ENCODE measurements at places on chromosomes 7 and 10.

DNA sequence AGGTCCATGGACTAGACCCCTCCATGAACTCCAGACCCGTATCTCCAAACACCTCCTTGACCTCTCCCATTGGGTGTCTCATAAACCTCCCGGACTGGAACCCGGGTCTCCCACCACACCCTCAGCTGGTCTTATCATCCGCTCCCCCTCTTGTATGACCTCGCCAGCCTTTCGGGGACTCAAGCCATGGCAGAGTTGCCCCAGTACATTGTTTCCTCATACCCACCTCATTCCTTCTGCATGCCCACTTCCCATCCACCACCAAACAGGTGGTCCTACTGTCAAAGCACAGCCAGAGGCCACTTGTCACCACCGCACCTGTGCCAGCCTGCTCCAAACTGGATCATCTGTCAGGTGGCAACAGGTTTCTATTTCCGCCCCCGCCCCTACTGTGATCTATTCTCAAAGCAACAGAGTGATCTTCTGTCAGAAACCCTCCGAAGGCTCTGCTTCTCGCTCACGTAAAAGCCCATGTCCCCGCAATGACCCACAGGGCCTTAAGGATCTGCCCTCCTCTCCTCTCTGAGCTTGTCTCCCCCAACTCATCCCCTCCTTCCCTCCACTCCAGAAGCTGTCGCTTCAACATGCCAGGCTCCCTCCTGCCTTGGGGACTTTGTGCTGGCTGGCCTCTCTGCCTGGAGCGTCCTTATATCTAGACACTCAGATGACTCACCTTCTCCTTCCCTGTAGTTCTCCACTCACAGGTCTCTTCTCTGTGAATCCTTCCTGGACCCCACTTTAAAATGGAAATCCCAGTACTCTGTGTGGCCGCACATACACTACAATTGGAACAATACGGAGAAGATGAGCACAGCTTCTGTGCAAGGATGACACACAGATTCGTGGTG is 22.8 kb upstream of the PRKAG2 start:
- no peak for DNase-seq

GRCh38 chr7:106462914-106463482 is 178.2 kb upstream of the NAMPT start:
- no peak for DNase-seq

DNA sequence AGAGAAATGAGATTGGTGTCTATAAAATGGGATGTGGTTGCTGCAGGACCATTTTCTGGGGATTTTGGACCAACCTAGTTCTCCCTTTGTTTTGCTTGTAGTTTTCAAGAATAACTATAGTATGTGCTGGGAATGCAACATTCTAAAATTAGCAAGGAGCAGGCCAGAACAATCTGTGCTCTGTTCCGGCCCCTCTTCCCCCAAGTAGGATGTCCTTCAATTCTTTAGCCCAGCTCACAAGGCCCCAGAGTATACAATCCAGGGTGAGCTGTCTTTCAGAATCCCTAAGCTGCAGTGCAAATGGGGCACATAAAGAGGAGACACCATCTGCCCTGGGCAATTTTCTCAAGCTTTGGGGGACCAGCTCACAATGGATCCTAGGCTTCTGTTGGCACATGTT is 809.1 kb downstream of the TNS3 start:
- peak; percentile 2 for DNase-seq

DNA sequence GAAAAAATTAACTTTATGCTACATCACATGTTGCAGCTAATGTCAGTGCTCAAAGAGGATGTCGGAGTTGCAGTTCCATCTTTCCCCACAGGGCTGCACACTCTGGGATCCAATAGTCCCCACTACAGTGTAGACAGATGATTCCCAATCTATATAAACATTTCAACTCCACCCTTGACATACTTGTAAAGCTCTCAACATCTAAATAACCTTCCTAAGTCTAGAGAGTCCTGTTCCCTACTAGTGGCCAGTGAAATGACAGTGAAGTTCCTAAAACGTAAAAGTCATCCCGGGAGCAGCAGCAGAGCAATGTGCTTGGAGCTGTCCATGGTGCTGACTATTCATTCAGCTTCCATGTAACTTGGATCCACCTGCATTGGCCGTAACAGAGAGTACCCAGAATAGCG is 145.1 kb downstream of the GRM8 start:
- peak; percentile 51 for DNase-seq

- no peak for DNase-seq
Measured at GRCh38 chr7:5495581-5496375, 72.1 kb upstream of the TNRC18 start.

DNA sequence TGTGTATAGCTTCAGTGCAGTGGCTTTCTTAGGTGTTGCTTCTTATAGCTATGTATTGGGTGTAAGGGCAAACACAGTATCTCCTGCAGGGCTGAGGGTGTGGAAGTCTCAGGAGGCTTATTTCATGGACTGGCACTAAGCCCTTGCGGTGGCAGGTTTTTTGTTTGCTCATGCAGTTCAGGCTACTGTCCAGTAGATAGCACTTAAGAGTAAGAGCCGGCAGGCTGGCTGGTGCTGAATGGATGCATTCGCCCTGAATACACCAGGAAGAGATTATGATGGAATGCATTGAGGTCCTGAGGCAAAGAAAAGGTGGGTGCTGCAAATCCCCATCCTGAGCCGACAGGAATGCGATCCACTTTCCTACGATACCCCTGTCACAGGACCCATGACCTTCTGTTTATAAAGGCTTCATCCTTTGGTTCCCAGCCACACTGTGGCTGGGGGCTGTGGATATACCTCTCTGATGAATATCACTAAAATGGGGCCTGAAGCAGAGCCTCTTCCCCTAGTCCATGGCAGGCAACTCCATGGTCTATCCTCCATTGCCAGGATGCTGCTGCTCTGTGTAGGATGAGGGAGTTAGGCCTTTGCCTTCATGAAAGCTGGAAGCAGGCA is 44.9 kb downstream of the ANXA8 start:
- peak; percentile 74 for DNase-seq

DNA sequence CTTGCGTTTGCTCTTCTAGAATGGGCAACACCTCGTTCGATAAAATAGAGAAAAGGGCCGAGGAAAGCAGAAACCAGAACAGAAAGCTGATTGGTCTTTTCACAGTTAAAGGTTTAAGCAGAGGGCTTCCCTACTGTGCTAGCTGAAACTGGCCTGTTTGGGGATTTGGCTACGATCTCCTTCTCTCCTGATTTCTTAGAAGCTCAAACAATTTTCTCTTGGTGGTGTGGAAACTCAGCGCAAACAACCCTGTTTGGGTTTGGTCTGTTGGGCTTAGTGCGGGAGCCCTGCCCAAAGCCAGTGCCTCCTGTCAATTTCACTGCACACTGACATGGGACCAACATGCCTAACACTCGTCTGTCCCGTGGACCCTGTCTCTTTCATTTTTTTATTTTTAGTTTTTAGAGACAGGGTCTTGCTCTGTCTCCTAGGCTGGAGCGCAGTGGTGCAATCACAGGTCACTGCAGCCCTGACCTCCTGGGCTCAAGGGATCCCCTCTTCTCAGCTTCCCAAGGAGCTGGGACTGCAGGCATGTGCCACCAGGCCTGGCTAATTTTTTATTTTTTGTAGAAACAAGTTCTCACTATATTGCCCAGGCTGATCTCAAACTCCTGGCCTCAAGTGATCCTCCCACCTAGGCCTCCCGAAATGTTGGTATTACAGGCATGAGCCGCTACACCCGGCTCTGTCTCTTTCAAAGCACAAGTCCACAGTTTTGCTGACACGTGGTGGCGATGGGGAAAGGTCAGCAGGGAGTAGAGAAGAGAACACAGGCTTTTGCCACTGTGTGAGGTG is 16.5 kb upstream of the BNIP3 start:
- no peak for DNase-seq

- DNase-seq: peak; percentile 55
Measured at GRCh38 chr7:91657483-91658071, 222.9 kb downstream of the MTERF1 start.

DNA sequence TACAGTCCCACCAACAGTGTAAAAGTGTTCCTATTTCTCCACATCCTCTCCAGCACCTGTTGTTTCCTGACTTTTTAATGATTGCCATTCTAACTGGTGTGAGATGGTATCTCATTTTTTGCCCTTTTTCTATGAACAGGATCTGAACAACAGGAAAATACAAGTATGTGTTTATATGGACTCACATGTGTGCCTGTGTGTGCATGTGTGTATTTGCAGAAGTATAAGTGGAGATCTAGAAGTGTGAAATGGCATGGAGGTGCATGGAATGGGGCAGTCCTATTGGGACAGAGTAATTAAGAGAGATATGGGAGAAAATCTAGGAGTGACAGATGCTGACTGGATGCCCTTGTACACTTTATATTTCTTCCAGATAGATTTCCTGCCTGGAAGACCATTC is 111.6 kb upstream of the PCGF5 start:
- no peak for DNase-seq

GRCh38 chr10:79259834-79260233 is 87.4 kb upstream of the PPIF start:
- DNase-seq: no peak

- no peak for DNase-seq
Measured at GRCh38 chr10:52701647-52702046, 70.9 kb downstream of the MBL2 start.

DNA sequence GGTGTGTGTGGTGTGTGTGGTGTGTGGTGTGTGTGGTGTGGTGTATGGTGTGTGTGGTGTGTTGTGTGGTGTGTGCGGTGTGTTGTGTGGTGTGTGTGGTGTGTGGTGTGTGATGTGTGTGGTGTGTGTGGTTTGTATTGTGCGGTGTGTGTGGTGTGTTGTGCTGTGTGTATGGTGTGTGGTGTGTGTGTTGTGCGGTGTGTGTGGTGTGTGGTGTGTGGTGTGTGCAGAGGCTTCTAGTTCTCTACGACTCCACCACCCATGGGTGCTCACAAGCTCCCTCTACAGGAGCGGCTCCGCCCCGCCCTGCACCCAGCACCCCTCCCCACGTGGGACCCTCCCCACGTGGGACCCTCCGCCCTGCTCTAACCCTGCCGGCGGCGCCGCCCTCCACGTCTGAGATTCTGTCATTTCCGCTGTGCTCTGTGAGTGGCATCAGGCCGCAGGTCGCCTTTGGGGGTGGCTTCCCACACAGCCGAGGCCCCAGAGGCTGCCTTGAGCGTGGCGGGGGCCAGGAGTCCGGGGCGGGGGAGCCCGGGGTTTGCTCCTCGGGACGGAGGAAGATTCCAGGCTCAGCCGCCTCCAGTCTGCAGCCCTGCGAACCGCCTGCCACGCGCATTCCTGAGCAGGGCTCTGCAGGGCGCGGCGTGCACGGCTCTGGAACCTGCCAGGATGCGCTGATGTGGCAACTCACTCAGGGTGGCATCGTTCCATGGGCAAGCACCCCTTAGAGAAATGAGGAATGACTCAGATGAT is 37.0 kb upstream of the DNAJB6 start:
- DNase-seq: no peak

- no peak for DNase-seq
Measured at GRCh38 chr7:152072421-152072820, 46.9 kb downstream of the GALNT11 start.

- peak; percentile 86 for DNase-seq
Measured at GRCh38 chr10:30002426-30003266, 56.7 kb downstream of the JCAD start.

- no peak for DNase-seq
Measured at GRCh38 chr7:101488826-101489572, 126.3 kb downstream of the COL26A1 start.

- no peak for DNase-seq
Measured at GRCh38 chr7:18445916-18446520, 49.5 kb upstream of the HDAC9 start.

- peak; percentile 13 for DNase-seq
Measured at GRCh38 chr10:73043766-73044377, 52.8 kb downstream of the P4HA1 start.

GRCh38 chr10:24953675-24954074 is 1.3 kb upstream of the PRTFDC1 start:
- no peak for DNase-seq

- peak; percentile 65 for DNase-seq
Measured at GRCh38 chr7:157339777-157340677, 3.2 kb downstream of the DNAJB6 start.

GRCh38 chr7:14425559-14425958 is 436.1 kb upstream of the ETV1 start:
- no peak for DNase-seq

- no peak for DNase-seq
Measured at GRCh38 chr10:122550983-122551382, 9.6 kb upstream of the DMBT1 start.

- DNase-seq: peak; percentile 73
Measured at GRCh38 chr7:92608380-92609322, 18.5 kb upstream of the FAM133B start.

DNA sequence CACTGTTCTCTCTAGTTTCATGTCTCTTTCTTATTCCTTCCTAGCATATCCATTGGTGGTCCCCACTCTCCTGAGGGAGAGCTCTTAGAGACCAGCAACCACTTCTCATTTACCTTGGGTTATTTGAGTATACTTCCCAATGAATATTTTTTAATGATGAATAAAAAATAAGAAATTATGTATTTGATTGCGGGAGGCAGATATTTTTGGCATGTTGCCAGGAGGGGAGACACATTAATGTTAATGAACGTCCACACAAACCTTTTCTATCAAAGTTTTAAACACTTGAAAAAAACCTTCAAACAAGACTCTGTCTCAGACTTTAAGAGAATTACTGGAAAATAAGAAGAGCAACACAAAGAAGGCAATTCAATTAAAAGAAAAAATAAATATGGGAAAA is 260.6 kb upstream of the MAGI2 start:
- no peak for DNase-seq

DNA sequence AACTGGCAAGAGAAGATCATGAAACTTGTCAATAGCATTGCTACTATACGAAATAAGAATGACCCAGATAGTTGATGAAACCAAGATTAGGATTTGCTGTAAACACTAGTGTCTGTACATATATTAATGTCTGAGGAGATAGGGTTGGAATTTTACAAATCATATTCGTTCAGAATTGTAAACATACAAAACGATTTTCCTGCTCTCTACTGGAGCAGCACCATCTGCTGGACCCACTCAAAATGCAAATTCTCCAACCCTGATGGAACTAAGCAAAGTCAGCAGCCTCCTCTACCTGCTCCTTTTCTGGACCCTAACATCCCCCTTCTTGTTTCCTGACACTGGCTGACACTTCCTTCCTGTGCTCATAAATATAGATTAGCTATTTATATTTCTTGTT is 29.4 kb upstream of the SGMS1 start:
- DNase-seq: peak; percentile 6

Data from cardiac muscle cell (in vitro differentiated cells and primary cell).